ENCODE measurements at places on chromosomes 12 and 14.
A peak's percentile ranks its signal among the peaks of the same experiment; 100 is the strongest.

DNA sequence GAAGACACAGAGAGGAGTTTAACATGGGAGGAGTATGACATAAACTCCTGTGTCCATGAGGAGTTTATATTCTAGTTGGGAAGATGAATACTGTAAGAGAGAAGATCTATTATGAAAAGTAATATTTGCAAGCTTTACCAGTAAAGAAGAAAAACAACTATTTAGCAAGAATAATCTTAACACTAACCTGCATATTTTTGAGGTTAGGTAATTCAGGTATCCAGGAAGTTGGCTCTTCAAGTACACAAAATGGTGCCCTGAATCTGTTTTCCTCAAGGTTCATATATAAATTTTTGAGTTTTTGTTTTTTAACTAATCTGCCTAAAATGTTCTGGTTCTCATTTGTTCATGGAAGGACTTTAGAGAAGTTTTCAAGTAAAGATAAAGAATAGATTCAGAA lies 33.9 kb upstream of the KCNMB4 start:
- DNase-seq, result no peak

GRCh38 chr12:48961801-48962200 lies 4.5 kb upstream of the ARF3 start:
- DNase-seq, result no peak

DNA sequence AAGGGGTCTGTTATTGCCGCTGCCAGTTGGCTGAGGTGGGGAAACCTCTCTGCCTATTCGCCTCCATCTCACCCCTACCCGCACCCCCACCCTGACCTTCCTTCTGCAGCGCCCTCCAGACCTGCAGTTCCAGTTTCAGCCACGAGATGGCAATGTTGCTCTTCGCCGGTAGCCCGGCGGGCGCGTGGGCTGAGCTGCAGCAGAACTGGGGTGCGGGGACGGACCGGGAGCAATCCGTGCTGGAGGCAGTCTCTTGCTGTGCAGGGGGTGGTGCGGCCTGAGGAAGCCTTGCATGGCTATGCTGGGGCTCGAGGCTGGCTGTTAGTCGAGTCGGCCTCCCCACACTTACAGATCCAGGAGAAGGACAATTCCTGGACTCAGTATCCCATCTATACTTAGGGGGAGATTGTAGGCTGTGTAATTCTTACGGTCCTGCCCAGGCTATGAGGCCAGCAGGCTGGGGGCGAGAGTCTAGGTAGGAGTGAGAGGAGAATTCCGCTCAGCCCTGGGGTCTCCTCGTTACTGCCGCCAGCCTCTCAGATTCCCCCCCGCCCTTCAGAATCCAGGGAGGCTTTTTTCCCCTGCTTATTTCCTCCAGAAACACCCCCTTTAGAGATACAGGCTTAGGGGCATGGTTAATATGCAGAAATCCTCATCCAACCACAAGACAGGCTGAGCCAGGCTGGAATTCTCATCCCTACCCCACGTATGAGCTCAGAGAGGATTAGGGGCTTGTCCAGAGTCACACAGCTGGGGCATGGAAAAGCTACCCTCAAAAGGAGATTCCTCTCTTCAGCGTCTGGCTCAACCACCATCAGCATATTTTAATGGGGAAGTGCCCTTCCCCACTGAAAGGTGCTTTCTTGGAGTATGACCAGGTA lies 118.2 kb downstream of the AACS start:
- DNase-seq, result peak; percentile 44

DNA sequence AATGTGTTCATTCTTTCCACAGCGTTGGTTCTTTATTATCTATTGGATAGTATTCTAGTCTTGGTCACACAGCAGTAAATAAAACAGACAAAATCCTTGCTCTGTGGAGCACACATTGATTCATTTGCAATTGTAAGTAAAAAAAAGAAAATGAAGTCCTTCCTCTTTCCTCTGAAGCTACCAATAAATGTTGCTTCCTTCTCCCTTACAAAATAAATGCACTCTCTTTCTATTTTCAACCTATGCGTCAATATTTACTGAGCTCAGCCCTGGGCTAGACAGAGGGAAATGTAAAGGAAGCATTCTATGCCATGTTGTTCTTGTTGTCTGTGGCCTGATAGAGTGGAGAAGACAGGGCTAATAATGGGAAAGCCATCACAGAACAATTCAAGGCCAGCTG lies 2.9 kb downstream of the ABHD12B start:
- no peak for DNase-seq

DNA sequence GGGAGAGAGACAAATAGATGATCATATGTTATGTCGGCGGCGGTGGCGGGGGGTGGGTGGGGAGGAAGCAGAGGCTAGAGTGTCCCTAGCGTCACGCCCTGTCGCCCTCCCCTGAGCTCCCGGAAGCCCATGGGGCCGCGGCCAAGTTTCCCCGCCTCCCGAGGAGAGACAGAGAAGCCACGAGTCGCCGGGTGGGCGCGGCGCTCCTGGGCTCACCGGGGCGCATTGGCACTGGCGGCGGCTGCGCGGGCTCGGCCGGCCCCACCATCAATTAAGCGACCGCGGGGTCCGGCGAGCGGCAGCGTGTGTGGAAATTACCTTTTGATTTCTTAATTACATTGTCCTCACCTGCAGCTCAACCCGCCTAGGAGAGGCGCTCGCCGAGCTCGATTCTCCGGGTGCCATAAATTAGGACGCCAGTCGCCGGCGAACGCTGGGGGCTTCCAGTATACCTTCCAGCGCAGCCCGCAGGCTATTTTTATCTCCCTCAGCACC lies 119.9 kb upstream of the LHX5 start:
- peak; percentile 27 for DNase-seq

DNA sequence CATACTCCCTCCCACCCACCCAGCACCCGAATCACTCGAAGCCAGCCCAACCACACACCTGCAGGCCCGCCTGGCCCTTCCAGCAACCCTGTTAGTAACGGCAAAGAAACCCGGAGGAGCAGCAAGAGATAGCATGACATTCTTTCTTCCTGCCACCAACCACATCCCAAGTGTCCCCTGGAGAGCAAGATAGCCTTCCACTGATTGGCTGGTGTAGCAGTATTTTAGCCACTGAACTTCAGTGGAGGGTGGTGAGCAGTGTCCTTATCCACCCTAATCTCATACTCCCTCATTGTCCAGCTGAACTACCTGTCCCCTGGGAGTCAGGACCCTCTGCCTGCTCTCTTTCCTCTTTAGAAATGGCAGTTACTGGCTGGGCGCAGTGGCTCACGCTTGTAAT lies 769 bp upstream of the SLC39A5 start:
- DNase-seq, result no peak

GRCh38 chr14:70073924-70074566 lies 114.7 kb downstream of the SLC8A3 start:
- peak; percentile 47 for DNase-seq

DNA sequence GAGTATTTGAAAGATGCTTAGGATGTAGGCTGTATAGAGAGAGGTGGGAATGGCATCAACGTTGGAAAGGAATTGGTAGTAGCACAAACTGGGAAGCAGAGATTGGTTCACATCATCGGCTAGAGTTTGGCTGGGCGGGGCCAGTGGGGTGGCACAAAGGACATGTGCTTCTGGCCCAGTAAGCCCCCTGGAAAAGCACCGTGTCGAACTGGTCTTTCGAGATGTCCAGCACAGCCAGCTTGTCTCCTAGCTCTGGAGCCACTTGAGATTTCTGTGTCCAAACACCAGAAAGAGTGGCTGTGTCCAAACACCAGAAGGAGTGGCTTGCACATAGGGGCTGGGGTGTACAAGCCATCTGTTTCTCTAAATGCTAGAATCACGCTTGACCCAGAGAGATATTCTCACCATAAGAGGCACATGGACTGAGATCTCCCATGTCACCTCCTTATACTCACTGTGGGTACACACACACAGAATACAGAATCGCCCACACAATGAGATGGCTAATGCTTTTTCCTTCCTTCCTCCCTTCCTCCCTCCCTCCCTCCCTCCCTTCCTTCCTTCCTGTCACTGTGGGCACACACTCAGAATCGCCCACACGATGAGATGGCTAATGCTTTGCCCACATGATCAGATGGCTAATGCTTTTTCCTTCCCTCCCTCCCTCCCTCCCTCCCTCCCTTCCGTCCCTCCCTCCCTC lies 41.8 kb upstream of the KCNK13 start:
- no peak for DNase-seq

DNA sequence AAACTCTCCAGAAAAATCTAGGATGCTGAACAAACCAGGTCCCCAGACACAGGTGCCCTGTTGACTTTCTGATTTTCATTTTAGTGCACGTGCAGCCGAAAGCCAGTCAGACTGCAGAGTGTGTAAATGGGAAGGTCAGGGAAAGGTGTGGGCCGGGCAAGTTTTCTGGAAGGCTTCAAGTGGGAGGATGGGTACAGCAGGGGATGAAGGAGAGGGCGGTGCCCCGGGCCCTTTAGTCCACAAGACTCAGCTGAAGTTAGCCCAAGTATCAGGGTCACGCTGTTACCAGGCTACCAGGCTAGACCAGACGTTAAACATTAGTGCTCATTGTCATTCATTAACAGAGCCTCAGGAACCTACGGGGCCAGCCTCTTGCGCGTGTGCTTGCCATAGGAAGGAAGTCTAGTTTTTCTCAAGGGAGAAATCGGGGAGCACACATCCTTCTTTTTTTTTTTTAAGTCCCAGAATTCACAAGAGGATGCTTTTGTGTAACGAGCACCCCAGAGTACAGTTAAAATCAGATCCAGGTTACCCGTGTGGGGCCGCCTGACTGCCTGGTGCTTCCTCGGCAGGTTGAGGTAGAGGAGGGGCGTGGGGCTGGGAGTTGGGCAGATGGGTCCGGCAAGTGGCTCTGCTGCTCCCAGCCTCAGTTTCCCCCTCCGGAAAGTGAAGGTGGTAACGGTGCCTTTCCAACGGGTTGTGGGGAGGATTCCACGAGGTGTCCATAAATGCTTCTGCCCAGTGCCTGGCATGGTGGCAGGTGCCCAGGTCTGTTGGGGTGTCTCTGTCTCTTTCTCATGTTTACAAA lies 19.1 kb downstream of the BCL7A start:
- no peak for DNase-seq

DNA sequence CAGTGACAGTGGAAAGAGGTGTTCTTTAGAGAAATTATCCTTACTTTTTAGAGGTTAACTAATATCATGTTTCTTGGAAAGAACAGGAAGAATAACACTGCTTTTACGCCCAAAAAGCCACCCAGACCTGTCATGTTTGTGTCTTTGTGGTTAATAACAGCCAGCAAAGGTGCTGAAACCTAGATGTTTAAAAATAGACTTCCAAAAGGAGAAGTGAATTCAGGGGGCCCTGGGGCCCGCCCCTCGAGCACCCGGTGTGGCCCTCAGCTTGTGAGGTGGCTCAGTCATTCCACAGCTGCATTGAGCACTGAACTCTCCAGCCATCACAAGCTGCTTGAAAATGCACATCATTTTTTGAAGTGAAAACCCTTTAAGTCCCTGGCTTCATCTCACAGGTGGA lies 20.8 kb upstream of the AMN start:
- no peak for DNase-seq

- DNase-seq, result no peak
Measured at GRCh38 chr12:124323771-124324530, 29.1 kb downstream of the RFLNA start.

DNA sequence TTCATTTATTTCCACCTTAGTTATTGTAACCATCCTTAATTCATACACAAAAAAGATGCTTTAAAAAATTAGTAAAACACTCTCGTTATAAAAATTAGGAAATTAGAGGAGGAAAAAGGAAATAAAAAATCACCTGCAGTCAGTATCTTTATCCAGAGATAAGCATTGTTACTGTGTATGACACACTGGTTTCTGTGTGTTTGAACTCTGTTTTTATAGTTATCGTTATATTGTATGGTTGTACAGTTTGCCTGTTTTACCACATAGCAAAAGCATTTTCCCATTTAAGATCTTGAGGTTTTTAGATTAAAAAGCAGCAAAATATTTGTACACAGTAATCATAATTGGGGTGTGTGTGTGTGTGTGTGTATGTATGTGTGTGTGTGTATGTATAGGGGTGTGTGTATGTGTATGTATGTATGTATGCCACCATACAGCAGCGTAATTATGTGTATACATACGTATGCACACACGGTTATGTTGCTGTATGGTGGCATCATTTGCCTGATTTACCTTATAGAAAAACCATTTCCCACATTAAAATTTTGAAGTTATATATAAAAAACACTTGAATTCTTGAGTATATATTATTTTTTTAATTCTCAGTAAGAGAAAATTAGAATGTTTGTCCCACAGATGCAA lies 19.8 kb downstream of the WNK1 start:
- DNase-seq, result no peak

- DNase-seq, result no peak
Measured at GRCh38 chr12:42802785-42803189, 213.2 kb upstream of the PRICKLE1 start.

DNA sequence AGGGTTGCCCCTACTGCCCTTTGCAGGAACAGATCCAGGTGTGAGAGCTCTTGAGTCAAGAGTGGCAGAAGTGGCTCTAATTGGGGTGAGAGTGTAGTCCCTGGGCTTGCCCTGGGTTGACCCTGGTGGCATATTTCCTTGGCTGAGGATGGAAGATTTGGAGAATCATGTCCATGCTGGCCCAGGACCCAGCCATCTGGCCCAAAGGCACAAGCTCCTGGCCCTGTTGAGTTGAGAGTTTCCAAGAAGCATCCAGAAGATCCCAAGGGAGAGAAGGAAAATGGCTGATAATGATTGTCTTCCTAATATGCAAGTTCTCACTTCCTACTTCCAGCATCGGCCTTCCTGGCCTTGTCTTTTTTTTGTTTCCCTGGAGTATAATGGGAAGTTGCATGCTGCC lies 55.5 kb upstream of the SRSF5 start:
- DNase-seq, result no peak

DNA sequence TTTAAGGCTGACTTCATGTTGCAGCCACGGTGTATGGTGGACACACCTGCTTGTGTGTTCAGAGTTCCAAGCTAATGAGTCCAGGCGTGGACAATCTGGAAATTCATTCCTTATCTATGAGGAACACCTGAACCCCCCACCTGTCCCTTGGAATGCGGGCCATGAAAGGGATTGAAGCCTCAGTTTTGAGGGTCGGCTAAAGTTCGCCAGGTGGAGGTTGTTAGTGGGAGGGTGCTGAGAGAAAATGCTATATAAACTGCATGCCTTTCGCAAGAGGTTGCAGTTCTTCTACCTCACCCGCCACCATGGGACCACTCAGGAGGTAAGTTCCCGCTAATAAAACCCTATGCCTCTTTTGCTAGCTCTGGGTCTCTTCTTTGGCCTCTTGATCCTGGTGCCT lies 348.0 kb downstream of the BCL11B start:
- no peak for DNase-seq
